ENCODE measurements at places on chromosomes 16 and 17. TPM values are rescaled to one million over a fixed set of nuclear protein-coding genes. Genes with fewer than 3 reads are reported as not detected.

GRCh38 chr16:5008311-5008731 is 25.4 kb downstream of the NAGPA start:
- no peak for ATAC-seq

- ATAC-seq, result no peak
Observed at GRCh38 chr17:78106211-78106610, 22.3 kb downstream of the TMC6 start.

GOSR2 gene
- 21.4 TPM for total RNA-seq

- ATAC-seq, result no peak
Observed at GRCh38 chr17:35766489-35766877, 5.8 kb downstream of the C17orf50 start.

TP53TG3D gene
- total RNA-seq, result 0.48 TPM

GRCh38 chr16:72940886-72941285 is 107.0 kb downstream of the ZFHX3 start:
- no peak for ATAC-seq
